ENCODE measurements at places on chromosomes 6 and 20. TPM values are rescaled to one million over a fixed set of nuclear protein-coding genes. Genes with fewer than 3 reads are reported as not detected.

The TSBP1 gene
- total RNA-seq: not detected

The B3GAT2 gene
- total RNA-seq: under 0.01 TPM

The TREM1 gene
- total RNA-seq: 0.16 TPM

The CSTF1 gene
- 22.4 TPM for total RNA-seq

The SRMS gene
- total RNA-seq: not detected

The SYTL3 gene
- total RNA-seq: 9.5 TPM

The IRF4 gene
- 0.63 TPM for total RNA-seq

All from bronchial smooth muscle cell (primary cell).